ENCODE measurements at places on chromosomes 11 and 22.

GRCh38 chr22:49202226-49202625, 625.4 kb downstream of the BRD1 start:
- no peaks in the 10 kb centered on the region for H3K4me1 ChIP-seq
- no peak overlapping the region for H3K27ac ChIP-seq
- no peaks in the 10 kb centered on the region for H3K27me3 ChIP-seq
- peak; percentile 34 for DNase-seq
- no peaks in the 10 kb centered on the region for H3K36me3 ChIP-seq

GRCh38 chr11:93017821-93018690, 48.6 kb downstream of the MTNR1B start:
- no peak overlapping the region for H3K27ac ChIP-seq
- no peaks in the 10 kb centered on the region for H3K36me3 ChIP-seq
- H3K4me3 ChIP-seq = no peak overlapping the region
- H3K27me3 ChIP-seq = no peaks in the 10 kb centered on the region

DNA sequence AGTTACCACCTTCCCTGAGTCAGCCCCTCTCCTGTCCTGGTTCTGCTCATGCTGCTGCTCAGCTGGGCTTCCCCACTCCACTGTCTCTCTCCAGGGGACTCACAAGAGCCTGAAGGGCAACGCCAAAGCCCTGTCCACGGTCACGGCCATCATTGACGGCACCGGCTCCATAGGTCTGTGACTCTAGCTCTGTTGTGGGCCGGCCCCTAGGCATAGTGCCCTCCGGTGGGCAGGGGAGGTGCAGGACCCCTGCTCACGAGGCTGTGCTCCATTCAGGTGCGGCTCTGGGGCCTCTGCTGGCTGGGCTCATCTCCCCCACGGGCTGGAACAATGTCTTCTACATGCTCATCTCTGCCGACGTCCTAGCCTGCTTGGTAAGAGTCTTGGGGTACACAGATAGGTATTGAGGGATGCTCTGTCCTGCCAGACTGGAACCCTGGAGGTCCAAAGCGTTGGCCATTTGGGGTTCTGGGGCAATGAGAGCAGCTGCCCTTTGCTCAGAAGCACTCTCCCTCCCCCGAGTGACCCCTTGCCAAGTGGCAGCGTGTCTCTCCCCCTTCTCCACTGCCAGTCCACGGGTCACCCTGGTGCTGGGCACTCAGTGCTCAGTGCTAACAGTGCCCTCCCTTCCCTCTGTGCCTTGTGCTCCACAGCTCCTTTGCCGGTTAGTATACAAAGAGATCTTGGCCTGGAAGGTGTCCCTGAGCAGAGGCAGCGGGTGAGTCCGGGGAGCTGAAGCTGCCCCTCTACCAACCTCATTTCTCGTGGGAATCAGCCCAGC, 22.4 kb downstream of the SLC37A2 start:
- H3K27me3 ChIP-seq = peaks cover 6% of the 10 kb centered on the region
- no peak for DNase-seq
- H3K27ac ChIP-seq = no peak overlapping the region
- no peaks in the 10 kb centered on the region for H3K36me3 ChIP-seq

DNA sequence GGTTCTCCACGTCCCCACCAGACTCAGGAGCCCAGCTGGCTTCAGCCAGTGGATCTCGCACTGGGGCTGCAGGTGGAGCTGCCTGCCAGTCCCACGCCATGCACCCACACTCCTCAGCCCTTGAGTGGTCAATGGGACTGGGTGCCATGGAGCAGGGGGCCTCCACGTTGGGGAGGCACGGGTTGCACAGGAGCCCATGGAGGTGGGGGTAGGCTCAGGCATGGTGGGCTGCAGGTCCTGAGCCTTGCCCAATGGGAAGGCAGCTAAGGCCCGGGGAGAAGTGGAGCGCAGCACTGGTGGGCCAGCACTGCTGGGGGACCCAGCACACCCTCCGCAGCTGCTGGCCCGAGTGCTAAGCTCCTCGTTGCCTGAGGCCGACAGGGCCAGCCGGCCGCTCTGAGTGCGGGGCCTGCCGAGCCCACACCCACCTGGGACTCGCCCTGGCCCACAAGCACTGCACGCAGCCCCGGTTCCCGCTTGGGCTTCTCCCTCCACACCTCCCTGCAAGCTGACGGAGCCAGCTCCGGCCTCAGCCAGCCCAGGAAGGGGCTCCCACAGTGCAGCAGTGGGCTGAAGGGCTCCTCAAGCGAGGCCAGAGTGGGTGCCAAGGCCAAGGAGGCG, 258.5 kb upstream of the PDGFD start:
- H3K27me3 ChIP-seq = no peaks in the 10 kb centered on the region
- no peaks in the 10 kb centered on the region for H3K4me1 ChIP-seq
- no peaks in the 10 kb centered on the region for H3K36me3 ChIP-seq
- DNase-seq = no peak

DNA sequence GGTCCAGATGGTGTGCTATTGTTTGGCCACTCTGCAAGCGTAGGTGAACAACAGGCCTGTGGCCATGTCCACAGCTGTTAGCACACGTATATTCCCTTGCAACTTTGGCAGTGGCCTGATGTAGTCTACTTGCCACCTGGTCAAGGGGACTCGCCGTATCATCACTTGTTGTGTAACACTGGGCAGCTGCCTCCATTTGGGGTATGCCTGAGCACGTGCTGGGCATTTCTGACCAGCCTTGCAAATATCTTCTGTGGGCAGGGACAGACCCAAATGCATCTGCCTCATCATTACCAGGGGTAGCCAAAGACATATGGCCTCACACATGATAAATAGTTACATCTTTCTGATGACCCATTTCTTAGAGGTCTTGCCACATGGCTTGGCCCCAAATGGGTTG, 434.2 kb downstream of the DYNC2H1 start:
- H3K27me3 ChIP-seq = no peaks in the 10 kb centered on the region
- H3K4me1 ChIP-seq = no peaks in the 10 kb centered on the region
- DNase-seq = no peak
- no peak overlapping the region for H3K27ac ChIP-seq
- H3K36me3 ChIP-seq = no peaks in the 10 kb centered on the region
